ENCODE measurements at places on chromosomes 3 and 15. TPM values are rescaled to one million over a fixed set of nuclear protein-coding genes. Genes with fewer than 3 reads are reported as not detected.

The ATP2C1 gene
- total RNA-seq, result 76.9 TPM

The CELF6 gene
- 3.3 TPM for total RNA-seq

The AKAP13 gene
- 238 TPM for total RNA-seq

The CPA3 gene
- 10.3 TPM for total RNA-seq

The IL12A gene
- 0.53 TPM for total RNA-seq

The THSD4 gene
- 21.1 TPM for total RNA-seq

The RARB gene
- 15.2 TPM for total RNA-seq

The CHRNB4 gene
- not detected for total RNA-seq

The DLEC1 gene
- total RNA-seq, result 4.8 TPM

The SAMD7 gene
- not detected for total RNA-seq

The RBP2 gene
- not detected for total RNA-seq

The SAMMSON gene
- 3.4 TPM for total RNA-seq

The TMEM158 gene
- total RNA-seq, result 6.5 TPM

The GPR27 gene
- total RNA-seq, result 6.0 TPM

The ROPN1B gene
- 5.4 TPM for total RNA-seq

The CPNE9 gene
- not detected for total RNA-seq

The MUC13 gene
- total RNA-seq, result not detected

The DUOX1 gene
- 5.9 TPM for total RNA-seq

The CPLX3 gene
- total RNA-seq, result not detected

The KIAA1143 gene
- 26.7 TPM for total RNA-seq

The C3orf22 gene
- total RNA-seq, result not detected

Measured in sciatic nerve (tissue), 2 donors.